ENCODE measurements at places on chromosomes 13 and 19. TPM values are rescaled to one million over a fixed set of nuclear protein-coding genes. Genes with fewer than 3 reads are reported as not detected.

GRCh38 chr13:31073859-31074718 lies 87.6 kb downstream of the HSPH1 start:
- no peak for DNase-seq

GRCh38 chr19:18112989-18113478 lies 15.5 kb downstream of the MAST3 start:
- peak; percentile 95 for DNase-seq

DNA sequence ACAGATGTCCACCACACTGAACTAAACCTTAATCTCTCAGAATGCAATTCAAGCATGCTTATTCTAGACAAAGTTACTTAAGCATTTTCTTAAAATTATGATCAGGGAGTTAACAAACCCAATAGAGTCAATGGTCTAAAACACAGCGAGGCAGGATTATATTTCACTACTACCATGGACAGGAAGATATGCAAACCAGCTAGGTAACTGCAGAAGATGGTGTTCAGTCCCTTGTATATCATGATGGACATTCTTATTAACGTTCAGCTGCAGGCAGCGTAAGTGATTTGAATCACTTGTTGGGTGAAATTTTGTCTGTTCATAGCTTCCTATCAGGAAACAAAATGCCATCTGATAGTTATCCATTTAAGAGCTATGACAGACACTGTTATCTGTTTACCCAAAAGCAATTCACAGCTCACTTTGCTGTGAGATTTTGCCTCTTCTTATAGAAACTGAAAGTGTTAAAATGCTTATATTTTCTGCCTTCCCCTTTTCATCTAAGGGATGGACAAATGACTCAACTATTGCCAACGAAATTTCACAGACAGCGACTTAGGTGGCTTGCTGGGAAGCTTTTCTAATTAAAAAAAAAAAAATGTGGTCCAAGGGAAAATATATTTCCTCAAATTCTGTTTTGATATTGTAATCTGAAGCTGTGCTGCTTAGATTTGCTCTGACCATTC lies 591.9 kb downstream of the DACH1 start:
- no peak for DNase-seq

GRCh38 chr19:50896591-50897190 lies 14.5 kb downstream of the KLK4 start:
- no peak for DNase-seq

- DNase-seq, result no peak
These were observed 185.3 kb downstream of the TBC1D4 start for GRCh38 chr13:75296641-75297040.

GRCh38 chr13:75363371-75363770 lies 118.6 kb downstream of the TBC1D4 start:
- no peak for DNase-seq

GRCh38 chr19:13181747-13182388 lies 31.7 kb downstream of the IER2 start:
- DNase-seq, result peak; percentile 88

GRCh38 chr19:33310606-33311325 lies 8.4 kb upstream of the CEBPA start:
- DNase-seq, result no peak

DNA sequence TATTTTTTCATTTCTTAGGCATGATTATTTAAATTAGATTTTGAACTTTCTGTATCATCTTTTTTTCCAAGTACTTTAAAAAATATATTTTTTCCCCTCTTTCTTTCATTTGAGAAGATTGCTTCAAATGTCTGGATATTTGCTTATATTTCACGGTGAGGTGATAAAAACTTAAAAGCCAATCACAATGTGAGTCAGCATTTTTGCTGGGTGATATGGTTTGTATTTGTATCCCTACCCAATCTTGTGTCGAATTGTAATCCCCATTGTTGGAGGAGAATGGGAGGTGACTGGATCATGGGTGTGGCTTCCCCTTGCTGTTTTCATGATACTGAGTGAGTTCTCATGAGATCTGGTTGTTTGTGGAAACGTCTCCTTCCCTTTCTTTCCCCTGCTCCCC lies 320.5 kb downstream of the OXGR1 start:
- DNase-seq, result no peak

- DNase-seq, result no peak
These were observed at the start of gene ICAM3 for GRCh38 chr19:10339380-10339960. Gene ICAM3 (minus strand): TSS chr19:10339624. CDS start chr19:10339614, 10 bp downstream.

- no peak for DNase-seq
These were observed 93.7 kb downstream of the RBM26 start for GRCh38 chr13:79312340-79312855.

The ERFL gene
- not detected for total RNA-seq

The ADGRE3 gene
- total RNA-seq, result 0.23 TPM

The RAB20 gene
- 8.5 TPM for total RNA-seq
